HT-29 (cell line): ENCODE measurements at places on chromosomes 4 and X.

DNA sequence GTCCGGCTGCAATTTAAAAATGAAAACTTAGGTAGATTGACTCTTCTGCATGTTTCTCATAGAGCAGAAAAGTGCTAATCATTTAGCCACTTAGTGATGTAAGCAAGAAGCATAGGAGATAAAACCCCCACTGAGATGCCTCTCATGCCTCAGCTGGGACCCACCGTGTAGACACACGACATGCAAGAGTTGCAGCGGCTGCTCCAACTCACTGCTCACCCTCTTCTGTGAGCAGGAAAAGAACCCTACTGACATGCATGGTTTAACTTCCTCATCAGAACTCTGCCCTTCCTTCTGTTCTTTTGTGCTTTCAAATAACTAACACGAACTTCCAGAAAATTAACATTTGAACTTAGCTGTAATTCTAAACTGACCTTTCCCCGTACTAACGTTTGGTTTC is 41.0 kb downstream of the MAP7D3 start:
- DNase-seq: no peak

DNA sequence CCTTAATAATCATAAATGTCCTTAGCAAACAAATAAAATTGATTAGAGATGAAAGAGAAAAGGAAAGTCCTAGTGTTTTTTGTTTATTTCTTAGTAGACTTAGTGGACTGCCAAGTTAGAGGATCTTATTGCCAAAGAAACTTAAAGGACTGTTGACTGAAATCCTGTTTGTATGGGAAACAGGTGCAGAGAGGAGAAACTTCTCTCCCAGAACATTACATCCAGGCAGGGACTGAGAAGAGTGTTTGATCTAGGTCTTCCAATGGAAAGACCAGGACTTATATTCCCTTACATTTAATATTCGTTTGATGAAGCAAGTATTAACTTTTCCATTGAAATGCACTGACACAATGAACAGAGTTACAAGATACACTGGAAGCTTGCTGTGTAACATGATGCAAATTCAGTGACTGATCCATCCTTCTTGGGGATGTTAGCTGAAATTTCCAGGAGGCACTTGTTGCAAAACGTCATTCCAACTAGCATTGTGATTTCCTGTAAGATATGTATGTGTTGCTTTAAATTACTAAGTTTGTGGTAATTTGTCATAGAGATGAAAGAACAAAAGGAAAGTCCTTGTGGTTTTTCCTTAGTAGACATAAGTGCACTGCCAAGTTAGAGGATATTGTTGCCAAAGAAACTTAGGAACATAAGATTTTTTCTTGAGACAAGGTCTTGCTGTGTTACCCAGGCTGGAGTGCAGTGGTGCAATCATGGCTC is 505.6 kb downstream of the STIM2 start:
- no peak for DNase-seq

- no peak for DNase-seq
Observed at GRCh38 chr4:10094841-10095240, 21.8 kb downstream of the WDR1 start.

- peak; percentile 8 for DNase-seq
Observed at GRCh38 chr4:97457253-97457652, 686.0 kb downstream of the STPG2 start.

GRCh38 chr4:150577796-150578195 is 4.2 kb upstream of the MAB21L2 start:
- DNase-seq: no peak

DNA sequence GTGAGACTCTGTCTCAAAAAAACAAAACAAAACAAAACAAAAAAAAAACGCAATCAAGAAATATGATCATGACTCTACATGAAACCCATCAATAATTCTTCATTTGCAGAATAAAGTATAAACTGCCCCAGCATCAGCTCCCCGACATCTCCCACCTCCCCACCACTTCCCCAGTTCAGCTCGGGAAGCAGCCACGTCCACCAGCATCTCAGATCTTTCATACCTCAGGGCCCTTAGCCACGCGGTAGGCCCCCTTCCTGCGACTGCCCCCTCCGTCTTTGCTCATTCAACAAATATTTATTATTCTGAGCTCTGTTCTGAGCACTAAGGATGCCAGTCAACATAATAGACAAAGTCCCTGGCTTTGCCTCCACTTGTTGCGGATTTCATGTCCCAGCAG is 45.6 kb downstream of the DCTD start:
- no peak for DNase-seq
